ENCODE measurements at places on chromosomes 3 and 15.

- DNase-seq: no peak
These were observed 183.6 kb upstream of the ATP11B start for GRCh38 chr3:182609575-182610156.

- DNase-seq: no peak
These were observed 325.3 kb downstream of the THSD4 start for GRCh38 chr15:71440489-71441110.

- DNase-seq: no peak
These were observed 109.0 kb downstream of the ADAMTS9 start for GRCh38 chr3:64578797-64579196.

DNA sequence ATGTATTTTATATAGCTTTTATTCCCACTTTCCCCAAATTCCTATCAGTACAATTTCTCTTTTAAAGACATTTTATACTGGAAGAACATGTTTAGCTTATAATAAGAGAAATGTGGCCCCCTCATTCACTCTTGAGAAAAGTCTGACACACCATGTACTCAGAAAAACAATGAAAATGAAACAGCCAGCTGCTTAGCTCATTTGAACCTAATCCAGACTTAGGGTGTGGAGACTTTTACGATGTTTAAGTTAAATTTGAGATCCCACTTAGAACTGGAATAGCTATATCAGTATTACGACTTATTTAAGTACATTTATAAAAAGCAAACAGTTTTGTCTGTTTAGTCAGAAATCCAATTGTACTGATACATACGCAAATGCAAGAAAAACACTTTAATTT, 252.3 kb upstream of the ARRDC4 start:
- no peak for DNase-seq

DNA sequence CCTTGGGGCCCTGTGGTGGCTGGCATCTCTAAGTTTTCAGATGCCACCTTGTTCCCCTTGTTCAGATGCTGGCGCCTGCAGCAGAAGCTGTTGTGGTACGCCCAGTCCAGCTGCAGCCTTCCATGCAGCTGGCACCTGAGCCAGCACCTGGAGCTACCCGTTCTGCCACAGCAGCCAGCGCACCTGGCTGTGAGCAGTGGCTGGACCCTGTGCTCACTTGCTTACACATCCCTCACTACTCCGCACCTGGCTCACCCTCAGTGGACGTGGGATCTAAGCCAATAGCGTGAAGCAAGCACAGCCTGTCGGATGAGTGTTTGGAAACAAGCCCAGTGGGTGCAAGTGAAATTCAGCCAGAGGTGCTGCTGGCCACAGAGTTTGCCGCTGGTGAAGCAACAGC, 607.5 kb upstream of the BCHE start:
- DNase-seq: no peak
